ENCODE measurements at places on chromosomes 11 and 22.
A peak's percentile ranks its signal among the peaks of the same experiment; 100 is the strongest.

DNA sequence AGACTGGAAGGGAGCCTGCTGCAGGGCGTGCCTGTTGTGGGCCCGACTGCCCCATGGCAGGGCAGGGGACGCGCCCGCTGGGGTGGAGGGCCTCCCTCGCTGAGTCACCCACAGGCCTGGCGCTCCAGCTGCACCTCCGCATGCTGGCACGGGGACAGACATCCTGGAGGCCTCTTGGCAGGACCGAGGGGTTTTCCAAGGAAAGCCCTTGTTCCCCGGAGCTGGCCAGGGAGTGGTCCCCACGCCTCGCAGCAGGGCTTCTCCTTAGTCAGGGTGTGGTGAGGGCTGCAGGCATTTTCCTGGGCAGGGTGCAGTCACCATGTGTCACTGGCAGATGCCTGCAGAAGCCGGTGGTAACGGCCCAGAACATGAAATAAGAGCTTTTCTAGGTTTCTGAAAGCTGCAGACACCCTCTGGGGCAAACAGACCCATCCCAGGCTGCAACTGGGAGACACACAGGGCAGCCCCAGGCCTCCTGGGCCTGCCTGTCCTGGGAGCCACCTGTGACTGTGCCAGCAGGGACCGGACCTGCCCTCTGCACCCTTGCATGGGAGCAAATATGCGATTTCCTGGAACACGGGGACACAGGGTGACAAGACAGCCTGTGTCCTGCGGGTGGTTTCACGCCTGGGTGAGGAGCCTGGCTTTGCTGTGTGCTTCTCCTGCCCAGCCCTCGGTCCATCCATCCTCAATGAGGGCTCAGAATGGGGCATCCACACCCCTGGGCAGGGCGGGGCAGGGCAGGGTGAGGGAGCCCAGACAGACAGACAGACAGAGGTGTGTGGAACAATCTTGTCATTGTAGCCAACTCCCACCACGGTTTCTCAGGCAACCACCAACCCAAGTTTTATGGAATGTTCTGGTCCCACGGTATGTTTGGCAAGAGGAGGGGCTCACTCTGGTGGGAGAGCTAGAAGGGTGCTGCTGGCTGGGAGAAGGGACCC is 43.2 kb upstream of the FADD start:
- no peak for DNase-seq
- H3K27me3 ChIP-seq: no peaks in the 10 kb centered on the region
- no peak overlapping the region for H3K4me3 ChIP-seq
- H3K36me3 ChIP-seq: no peaks in the 10 kb centered on the region
- H3K27ac ChIP-seq: no peak overlapping the region

- no peaks in the 10 kb centered on the region for H3K27me3 ChIP-seq
- no peak for DNase-seq
- no peak overlapping the region for H3K4me3 ChIP-seq
- H3K36me3 ChIP-seq: no peaks in the 10 kb centered on the region
- H3K27ac ChIP-seq: no peak overlapping the region
- no peaks in the 10 kb centered on the region for H3K4me1 ChIP-seq
Observed at GRCh38 chr11:29490938-29491337, 525.9 kb downstream of the KCNA4 start.

GRCh38 chr22:37218771-37219411 is 6.6 kb upstream of the SSTR3 start:
- no peaks in the 10 kb centered on the region for H3K4me1 ChIP-seq
- no peak overlapping the region for H3K4me3 ChIP-seq
- no peak overlapping the region for H3K27ac ChIP-seq
- H3K27me3 ChIP-seq: no peaks in the 10 kb centered on the region
- no peak for DNase-seq
- H3K36me3 ChIP-seq: no peaks in the 10 kb centered on the region

GRCh38 chr11:96755209-96755608 is 365.4 kb downstream of the JRKL start:
- H3K4me1 ChIP-seq: no peaks in the 10 kb centered on the region
- H3K27me3 ChIP-seq: no peaks in the 10 kb centered on the region
- no peaks in the 10 kb centered on the region for H3K36me3 ChIP-seq
- DNase-seq: no peak

DNA sequence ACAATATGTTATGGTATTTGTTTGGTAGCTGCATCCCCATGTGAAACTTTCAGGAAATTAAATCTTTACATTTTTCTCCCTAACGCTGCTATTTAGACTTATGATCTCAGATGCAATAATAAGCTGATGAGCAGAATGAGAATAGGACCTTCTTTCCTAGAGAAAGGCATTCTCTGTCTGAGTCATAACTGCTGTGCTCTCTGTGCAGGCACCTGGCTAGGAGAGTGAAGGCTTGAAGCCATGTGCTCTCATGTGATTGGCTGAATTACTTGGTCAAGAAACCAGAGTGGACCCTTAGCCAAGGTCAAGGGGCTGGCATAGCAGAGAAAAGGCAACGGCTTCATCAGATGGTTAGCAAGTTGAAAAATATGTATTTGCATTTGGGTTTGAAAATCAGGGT is 185.0 kb downstream of the ADAMTS15 start:
- H3K27ac ChIP-seq: no peak overlapping the region
- no peak for DNase-seq
- no peaks in the 10 kb centered on the region for H3K27me3 ChIP-seq
- no peaks in the 10 kb centered on the region for H3K36me3 ChIP-seq
- no peak overlapping the region for H3K4me3 ChIP-seq
- no peaks in the 10 kb centered on the region for H3K4me1 ChIP-seq

DNA sequence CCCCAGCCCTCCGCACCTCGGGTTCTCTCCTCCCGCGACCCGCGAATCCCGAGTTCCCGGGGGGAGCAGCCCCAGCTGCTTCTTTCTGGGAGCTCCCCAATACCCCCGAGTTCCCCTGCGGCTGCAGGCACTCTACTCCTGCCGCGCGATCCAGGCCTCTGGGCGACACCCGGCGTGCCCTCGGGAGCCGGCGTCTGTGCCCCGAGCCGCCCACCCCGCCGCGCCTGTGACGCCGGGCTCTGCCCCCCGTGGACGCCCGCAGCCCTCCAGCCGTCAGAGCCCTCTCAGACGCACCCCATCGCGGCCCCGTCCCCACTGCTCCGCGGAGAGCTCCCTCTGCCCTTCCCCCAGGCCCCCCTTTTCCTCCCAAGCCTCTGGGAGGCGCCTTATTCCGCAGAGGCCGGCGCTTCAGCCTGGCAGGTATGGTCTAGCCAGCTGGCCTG is 422 bp downstream of the GLB1L2 start:
- peak overlapping the region; percentile 76 for H3K4me3 ChIP-seq
- H3K36me3 ChIP-seq: no peaks in the 10 kb centered on the region
- DNase-seq: peak; percentile 86
- peaks cover 3% of the 10 kb centered on the region for H3K4me1 ChIP-seq
- H3K27ac ChIP-seq: no peak overlapping the region

DNA sequence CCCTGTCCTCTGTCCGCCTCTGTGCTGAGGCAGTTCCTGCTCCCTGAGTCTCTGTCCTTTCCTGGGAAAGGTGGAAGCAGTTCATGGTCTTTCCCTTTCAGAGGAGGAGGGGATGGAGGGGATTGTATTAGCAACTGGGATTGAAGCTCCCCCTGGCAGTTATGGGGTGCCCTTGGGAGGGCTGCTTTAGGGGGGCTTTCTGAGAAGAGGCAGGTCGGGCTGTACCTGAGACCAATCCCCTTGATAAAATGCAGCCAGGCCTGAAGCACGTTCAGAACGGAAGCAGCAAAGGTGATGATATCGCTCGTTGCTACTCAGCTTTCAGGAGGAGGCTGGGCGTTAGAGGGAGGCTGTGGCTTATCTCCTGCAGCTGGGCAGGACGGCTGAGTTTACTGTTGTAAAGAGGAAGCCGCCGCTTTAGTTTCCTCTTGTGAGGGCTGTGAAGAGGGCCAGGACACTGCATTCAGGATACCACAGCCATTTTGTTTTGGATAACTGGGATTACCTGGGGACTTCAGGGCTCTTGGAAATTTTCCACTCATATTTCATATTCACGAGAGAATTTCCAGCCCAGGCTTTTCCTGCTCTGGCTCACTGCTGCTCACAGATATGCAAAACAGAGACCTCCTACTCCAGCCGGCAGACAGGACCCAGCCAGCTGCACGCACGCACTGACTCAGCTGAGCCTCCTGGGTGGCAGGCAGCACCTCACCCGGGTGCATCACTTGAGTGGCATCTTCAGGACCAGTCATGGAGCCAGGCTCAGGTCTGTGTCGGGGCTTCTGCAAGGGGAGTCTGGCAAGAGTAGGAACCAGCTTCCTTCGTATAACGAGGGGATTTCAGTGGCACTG is 798 bp downstream of the AMPD3 start:
- H3K4me1 ChIP-seq: peaks cover 10% of the 10 kb centered on the region
- peak overlapping the region; percentile 54 for H3K4me3 ChIP-seq
- no peak overlapping the region for H3K27ac ChIP-seq
- H3K36me3 ChIP-seq: no peaks in the 10 kb centered on the region
- DNase-seq: peak; percentile 81
- H3K27me3 ChIP-seq: peaks cover 5% of the 10 kb centered on the region

DNA sequence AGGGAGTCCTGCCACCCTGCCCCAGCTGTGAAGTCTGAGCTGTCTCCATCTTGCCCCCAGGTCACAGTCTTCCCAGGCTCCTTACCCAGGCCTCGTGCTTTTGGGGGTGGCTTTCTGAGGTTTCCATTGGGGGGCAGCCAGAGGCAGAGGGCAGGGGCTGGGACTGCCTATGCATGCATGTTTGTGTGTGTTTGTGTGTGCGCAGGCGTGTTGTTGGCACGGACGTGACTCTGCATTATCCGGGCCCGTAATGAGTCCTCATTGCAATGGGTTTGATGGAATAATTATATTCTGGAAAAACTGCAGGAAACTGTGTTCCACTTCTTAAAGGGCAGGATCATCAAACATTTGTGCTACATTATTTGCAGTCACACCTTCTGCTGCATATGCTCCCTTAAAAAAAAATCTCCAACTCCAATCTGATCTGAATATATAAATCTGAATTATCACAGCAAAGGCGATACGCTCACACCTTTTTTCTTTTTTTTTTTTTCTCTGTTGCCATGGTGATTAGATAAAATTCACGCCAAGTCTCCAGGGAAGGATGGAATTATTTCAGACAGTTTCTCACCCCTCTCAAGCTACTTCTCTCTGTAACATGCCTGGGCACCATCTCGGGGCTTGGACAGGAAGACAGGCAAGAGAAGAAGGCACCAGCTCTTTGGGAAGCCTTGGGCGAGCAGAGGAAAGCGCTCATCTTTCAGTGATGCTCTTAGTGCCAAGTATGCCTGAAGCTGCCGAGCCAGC is 45.9 kb downstream of the DSCAML1 start:
- H3K36me3 ChIP-seq: no peaks in the 10 kb centered on the region
- no peak for DNase-seq
- peaks cover 4% of the 10 kb centered on the region for H3K27me3 ChIP-seq
- peaks cover 5% of the 10 kb centered on the region for H3K4me1 ChIP-seq
- no peak overlapping the region for H3K4me3 ChIP-seq

DNA sequence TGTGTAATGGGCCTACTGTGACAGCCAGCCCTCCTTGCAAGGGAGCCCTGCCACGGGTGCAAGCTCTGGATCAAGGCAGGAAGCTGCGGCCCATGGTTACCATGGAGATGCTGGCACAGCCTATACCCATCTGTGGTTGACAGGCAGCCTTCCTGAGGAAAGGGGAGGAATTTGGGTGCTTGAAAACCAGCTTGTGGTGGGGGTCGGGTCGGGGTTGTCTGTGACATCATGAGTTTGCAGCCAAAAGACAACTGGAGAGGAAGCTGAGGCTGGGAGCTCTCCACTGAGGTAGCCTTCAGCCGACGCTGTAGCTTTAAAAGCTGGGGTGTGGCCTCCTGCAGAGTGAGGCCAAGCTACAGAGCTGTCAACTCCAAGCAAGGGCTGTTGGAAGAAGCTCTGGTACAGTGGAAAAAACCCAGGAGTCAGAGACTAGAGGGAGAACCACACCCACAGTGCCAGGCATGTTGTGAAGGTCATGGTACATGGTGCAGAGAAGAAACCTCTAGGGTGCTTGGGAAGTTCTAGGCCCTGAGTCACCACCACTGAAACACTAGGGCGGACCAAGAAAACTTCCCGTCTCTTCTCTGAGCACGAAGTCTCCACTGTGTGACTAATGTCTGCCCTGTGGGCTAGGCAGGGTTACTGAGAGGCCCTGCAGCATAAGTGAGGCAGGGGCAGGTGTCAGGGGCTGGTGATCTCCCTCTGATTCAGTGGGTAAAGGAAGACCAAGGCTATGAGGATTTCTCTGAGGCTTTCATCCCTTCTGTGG is 10.8 kb upstream of the LDHA start:
- peak; percentile 75 for DNase-seq
- no peak overlapping the region for H3K4me3 ChIP-seq
- no peaks in the 10 kb centered on the region for H3K27me3 ChIP-seq
- H3K36me3 ChIP-seq: no peaks in the 10 kb centered on the region

GRCh38 chr22:35593891-35594470 is 23.1 kb downstream of the MB start:
- H3K4me3 ChIP-seq: no peak overlapping the region
- H3K27me3 ChIP-seq: no peaks in the 10 kb centered on the region
- H3K27ac ChIP-seq: no peak overlapping the region
- no peak for DNase-seq
- H3K36me3 ChIP-seq: no peaks in the 10 kb centered on the region

DNA sequence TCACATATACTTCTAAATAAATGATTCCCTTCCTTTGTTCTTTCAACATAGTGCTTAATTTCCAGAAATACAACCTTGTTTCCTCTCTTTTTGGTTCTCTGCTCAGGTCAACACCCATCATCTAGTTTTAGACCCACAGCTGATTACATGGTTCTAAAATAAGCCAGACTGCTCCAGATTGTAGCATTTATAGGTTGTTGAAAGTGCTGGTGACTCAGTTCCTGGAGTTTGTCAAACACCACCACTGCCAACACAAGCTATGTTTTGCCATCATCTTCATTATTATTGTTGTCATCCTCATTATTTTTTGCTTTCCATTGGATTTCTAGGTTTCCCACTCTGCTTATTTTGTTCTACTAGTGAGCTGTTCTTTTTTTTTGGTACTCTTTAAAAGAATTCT is 22.3 kb upstream of the MMP20 start:
- H3K27me3 ChIP-seq: no peaks in the 10 kb centered on the region
- H3K4me1 ChIP-seq: no peaks in the 10 kb centered on the region
- H3K4me3 ChIP-seq: no peak overlapping the region
- no peak overlapping the region for H3K27ac ChIP-seq

GRCh38 chr11:62103986-62104385 is 19.8 kb upstream of the INCENP start:
- no peaks in the 10 kb centered on the region for H3K4me1 ChIP-seq
- no peak overlapping the region for H3K4me3 ChIP-seq
- H3K27me3 ChIP-seq: no peaks in the 10 kb centered on the region

GRCh38 chr11:62148271-62148980 is 24.6 kb downstream of the INCENP start:
- H3K4me1 ChIP-seq: no peaks in the 10 kb centered on the region
- no peak overlapping the region for H3K4me3 ChIP-seq
- peak; percentile 28 for DNase-seq
